Activated naive CD4-positive, alpha-beta T cell treated with anti-CD3 and anti-CD28 coated beads, Interleukin-2, amount 10 ng/mL, durations not matched to agents 7 days and 5 days (primary cell): ENCODE measurements at places on chromosomes 2 and 18.

- peaks cover 7% of the 10 kb centered on the region for H3K27me3 ChIP-seq
- H3K4me3 ChIP-seq: no peak overlapping the region
- H3K36me3 ChIP-seq: no peaks in the 10 kb centered on the region
- no peak overlapping the region for H3K27ac ChIP-seq
- DNase-seq: no peak
Observed at GRCh38 chr2:75503048-75503607, 57.6 kb downstream of the EVA1A start.

DNA sequence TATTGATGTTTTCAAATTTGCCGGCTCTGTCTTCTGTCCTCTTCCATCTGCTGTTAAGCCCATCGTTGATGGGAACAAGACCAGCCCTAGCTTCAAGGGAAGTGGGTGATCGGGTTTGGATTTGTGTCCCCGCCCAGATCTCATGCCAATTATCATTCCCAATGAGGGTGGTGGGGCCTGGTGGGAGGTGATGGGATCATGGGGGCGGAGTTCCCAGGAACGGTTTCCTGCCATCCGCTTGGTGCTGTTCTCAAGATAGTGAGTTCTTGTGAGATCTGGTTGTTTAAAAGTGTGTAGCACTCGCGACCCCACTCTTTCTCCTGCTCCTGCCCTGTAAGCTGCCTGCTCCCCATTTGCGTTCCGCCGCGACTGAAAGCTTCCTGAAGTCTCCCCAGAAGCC is 9.5 kb downstream of the ASB18 start:
- H3K27me3 ChIP-seq: peaks cover 7% of the 10 kb centered on the region
- no peak overlapping the region for H3K4me3 ChIP-seq
- DNase-seq: no peak
- H3K4me1 ChIP-seq: no peaks in the 10 kb centered on the region
- H3K36me3 ChIP-seq: no peaks in the 10 kb centered on the region
- no peak overlapping the region for H3K27ac ChIP-seq

GRCh38 chr2:74401891-74402290 is 19.5 kb downstream of the C2orf81 start:
- peaks cover 19% of the 10 kb centered on the region for H3K27me3 ChIP-seq
- no peaks in the 10 kb centered on the region for H3K36me3 ChIP-seq
- no peaks in the 10 kb centered on the region for H3K4me1 ChIP-seq
- H3K4me3 ChIP-seq: no peak overlapping the region
- H3K27ac ChIP-seq: no peak overlapping the region

GRCh38 chr2:168999668-169000213 is 31.4 kb downstream of the ABCB11 start:
- H3K4me1 ChIP-seq: no peaks in the 10 kb centered on the region
- H3K27me3 ChIP-seq: no peaks in the 10 kb centered on the region
- no peak for DNase-seq
- no peaks in the 10 kb centered on the region for H3K36me3 ChIP-seq
- H3K4me3 ChIP-seq: no peak overlapping the region

DNA sequence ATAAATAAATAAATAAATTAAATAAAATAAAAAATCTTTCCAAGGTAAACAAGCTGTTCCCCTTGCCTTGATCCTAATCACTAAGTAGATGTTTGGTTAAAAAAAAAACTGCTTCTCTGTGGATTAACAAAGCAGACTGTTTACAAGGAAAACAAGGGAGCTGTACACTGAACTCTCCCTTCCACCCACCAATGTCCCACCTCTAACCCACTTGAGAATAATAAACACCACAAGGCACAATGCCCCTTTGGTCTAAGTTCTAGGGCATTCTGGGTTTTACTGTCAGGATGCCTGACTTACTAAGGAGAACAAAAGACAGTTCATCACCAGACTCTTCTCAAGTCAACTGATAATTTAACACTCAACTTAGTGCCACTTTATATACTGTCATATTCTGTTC is 83.5 kb downstream of the NCKAP1 start:
- DNase-seq: no peak
- H3K4me3 ChIP-seq: no peak overlapping the region
- no peaks in the 10 kb centered on the region for H3K36me3 ChIP-seq
- H3K27ac ChIP-seq: no peak overlapping the region
